GM12892 (cell line): ENCODE measurements at places on chromosomes 3 and 15.

- no peak for DNase-seq
These were observed 5.4 kb downstream of the VIPR1 start for GRCh38 chr3:42507761-42508335.

DNA sequence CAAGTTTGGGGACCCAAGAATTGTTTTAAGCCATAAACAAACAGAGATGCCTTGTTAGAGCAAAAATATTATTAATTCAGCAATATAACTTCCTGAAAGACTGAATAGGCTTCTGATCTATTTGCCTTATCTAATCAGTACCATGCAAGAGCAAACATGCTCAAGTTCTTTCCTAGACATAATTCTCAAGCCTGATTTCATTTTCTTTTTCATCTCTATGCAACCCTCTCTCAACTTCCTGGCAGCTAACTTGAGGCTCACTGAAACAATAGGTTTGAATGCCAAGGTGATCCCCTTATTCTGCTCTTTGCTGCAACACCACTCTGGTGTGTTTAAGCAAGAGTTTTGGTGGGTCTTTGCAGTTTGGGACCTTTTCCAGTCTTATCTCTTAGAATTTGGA, 230.9 kb upstream of the CD96 start:
- no peak for DNase-seq

DNA sequence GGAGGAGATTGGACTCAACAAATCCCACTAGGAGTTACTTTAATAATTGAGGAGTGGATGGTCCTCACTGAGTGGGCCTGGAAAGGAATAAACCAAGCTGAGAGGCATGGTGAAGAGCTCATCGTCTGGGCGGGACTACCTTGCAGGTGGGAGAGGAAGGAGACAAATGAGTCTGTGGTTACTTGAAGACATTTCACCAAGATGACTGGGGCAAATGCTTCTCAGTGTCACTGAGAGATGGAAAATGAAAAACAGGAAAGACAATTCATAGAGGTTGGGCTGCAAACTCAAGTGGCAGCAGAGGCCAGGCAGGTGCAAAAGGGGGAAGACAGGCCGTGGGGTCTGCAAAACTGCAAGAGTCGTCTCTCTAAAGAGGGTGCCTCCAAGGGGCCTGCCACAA, 1.5 kb upstream of the ARHGAP31 start:
- DNase-seq: peak; percentile 25

GRCh38 chr3:49906073-49906743, 2.5 kb upstream of the MST1R start:
- peak; percentile 78 for DNase-seq

- no peak for DNase-seq
These were observed 193.7 kb upstream of the BHLHE40 start for GRCh38 chr3:4785551-4785950.

DNA sequence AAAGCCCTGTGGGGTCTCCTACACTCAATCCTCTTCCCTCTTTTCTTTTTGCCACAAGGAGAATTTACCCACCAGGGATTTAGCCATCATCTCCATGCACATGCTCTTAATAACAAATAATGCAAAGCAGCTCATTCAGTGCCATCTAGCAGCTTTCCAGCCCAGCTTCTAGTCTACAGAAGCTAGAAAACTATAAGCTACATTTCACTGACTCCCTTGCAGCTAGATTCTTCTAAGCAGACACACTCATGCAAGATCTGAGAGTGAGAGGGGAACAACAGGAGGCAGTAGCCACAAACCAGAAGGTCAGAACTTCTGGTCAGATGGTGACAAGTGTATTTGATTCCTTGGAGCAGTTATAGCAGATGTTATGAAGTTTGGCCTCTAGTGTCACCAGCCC, 25.5 kb downstream of the OSBPL10 start:
- DNase-seq: no peak

GRCh38 chr3:31370681-31371080, 162.0 kb upstream of the STT3B start:
- no peak for DNase-seq

DNA sequence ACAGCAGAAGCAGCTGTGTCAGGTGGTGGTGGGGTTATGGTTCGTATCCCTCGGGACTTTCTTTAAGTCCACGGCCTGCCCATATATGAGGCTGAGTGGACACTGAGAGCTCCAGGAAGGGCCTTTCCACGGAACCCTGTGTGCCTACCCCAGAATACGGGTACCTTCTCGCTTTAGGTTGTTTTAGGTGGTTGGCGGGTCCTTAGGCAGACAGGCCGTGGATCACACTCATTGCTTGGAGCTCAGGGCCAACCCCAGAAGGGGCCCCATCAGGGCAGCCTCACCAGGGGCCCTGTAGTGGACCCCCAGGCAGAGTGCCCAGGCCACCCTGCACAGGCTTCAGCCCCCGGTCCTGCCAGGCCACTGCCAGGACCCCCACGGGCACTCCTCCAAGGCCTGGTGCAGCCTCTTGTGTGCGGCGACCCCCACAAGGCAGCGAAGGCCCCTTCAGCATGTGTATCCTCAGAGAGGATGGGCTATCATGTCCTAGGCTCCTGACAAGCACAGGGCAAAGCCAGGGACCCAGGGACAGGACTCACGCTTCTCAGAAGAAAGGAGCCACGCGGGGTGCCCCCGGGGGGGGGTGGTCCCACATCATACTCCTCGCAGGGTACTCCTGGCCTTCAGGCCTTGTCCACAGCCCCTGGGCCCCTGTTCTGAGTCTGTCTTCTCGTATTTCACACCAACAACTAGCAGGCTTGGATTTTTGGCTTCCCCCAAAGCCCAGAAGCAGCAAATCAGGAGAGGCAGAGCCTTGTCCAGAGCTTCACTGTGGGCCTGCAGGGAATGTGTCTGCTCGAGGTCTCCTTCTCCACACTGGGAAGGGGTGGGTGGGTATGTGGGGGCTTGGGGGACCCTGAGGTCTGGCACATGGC, 93.4 kb downstream of the LRRK1 start:
- DNase-seq: no peak

- DNase-seq: no peak
These were observed 68.5 kb downstream of the TMCC1 start for GRCh38 chr3:129824926-129825541.

GRCh38 chr3:114079761-114080160, 23.2 kb downstream of the QTRT2 start:
- DNase-seq: no peak

- no peak for DNase-seq
These were observed 5.0 kb upstream of the LYSMD4 start for GRCh38 chr15:99738021-99738847.

- no peak for DNase-seq
These were observed 177.3 kb upstream of the WNT5A start for GRCh38 chr3:55664387-55664786.

- no peak for DNase-seq
These were observed 231.2 kb downstream of the BBX start for GRCh38 chr3:107753976-107754375.

- DNase-seq: no peak
These were observed 9.6 kb upstream of the TRPM1 start for GRCh38 chr15:31111091-31111647.

GRCh38 chr3:27633224-27633545, 88.9 kb downstream of the EOMES start:
- no peak for DNase-seq
